Spleen (tissue), 13 donors: ENCODE measurements at places on chromosomes 3 and 15. TPM values are rescaled to one million over a fixed set of nuclear protein-coding genes. Genes with fewer than 3 reads are reported as not detected.

Gene CYP11A1
- 1.7 TPM for polyA plus RNA-seq

Gene RAMAC
- 22.4 TPM for polyA plus RNA-seq

Gene USP19
- polyA plus RNA-seq = 17.2 TPM

Gene PRRT3
- polyA plus RNA-seq = 0.72 TPM

GRCh38 chr3:69406163-69406562 lies 20.3 kb upstream of the FRMD4B start:
- no peaks in the 10 kb centered on the region for H3K27me3 ChIP-seq
- no peaks in the 10 kb centered on the region for H3K36me3 ChIP-seq
- no peak for DNase-seq
- no peak overlapping the region for H3K27ac ChIP-seq
- H3K4me1 ChIP-seq = peaks cover 8% of the 10 kb centered on the region

- H3K4me3 ChIP-seq = no peak overlapping the region
- peaks cover 5% of the 10 kb centered on the region for H3K36me3 ChIP-seq
- H3K27me3 ChIP-seq = no peaks in the 10 kb centered on the region
- DNase-seq = no peak
- H3K4me1 ChIP-seq = no peaks in the 10 kb centered on the region
Measured at GRCh38 chr3:105653166-105653565, 215.6 kb downstream of the CBLB start.

DNA sequence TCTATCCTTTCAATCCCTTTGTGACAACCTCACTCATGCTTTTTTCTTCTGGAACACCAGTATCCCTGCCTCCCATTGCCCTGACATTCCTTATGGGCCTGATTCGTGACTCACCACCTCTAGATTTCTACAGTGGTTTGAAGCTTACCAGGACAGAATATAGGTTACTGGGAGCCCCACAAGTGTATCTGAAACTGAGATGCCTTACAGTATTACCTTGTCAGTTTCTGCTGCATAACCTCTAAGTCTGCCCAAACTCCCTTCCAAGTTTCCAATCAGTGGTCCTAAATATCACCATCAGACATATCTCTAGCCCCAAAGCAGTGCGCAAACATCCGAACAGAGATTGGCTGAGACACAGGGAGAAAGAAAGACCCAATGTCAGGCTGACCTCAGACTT lies 5.6 kb downstream of the CPB1 start:
- H3K4me3 ChIP-seq = no peak overlapping the region
- H3K27me3 ChIP-seq = no peaks in the 10 kb centered on the region
- H3K36me3 ChIP-seq = no peaks in the 10 kb centered on the region
- H3K4me1 ChIP-seq = peaks cover 1% of the 10 kb centered on the region
- no peak overlapping the region for H3K27ac ChIP-seq
- DNase-seq = no peak

DNA sequence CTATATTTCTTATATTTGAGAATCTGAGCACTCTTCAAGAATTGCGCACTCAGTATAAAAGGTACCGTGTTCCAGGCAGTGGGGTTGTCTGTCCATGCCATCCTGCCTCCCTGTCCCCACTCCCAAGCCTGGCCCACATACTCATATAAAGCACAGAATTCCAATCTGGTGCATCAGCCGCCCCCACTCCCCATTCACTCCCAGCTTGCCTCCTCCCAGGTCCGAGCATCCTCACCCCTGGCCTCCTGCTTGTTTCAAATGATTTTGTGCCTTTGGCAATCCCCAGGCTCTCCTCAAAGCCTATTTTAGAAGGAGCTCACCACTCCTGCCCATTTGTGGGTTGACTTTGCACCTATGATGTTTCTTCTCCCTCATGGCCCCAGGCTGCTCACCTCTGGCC lies 22.2 kb upstream of the IGF1R start:
- H3K36me3 ChIP-seq = no peaks in the 10 kb centered on the region
- peaks cover 7% of the 10 kb centered on the region for H3K27me3 ChIP-seq
- DNase-seq = no peak
- no peak overlapping the region for H3K4me3 ChIP-seq

DNA sequence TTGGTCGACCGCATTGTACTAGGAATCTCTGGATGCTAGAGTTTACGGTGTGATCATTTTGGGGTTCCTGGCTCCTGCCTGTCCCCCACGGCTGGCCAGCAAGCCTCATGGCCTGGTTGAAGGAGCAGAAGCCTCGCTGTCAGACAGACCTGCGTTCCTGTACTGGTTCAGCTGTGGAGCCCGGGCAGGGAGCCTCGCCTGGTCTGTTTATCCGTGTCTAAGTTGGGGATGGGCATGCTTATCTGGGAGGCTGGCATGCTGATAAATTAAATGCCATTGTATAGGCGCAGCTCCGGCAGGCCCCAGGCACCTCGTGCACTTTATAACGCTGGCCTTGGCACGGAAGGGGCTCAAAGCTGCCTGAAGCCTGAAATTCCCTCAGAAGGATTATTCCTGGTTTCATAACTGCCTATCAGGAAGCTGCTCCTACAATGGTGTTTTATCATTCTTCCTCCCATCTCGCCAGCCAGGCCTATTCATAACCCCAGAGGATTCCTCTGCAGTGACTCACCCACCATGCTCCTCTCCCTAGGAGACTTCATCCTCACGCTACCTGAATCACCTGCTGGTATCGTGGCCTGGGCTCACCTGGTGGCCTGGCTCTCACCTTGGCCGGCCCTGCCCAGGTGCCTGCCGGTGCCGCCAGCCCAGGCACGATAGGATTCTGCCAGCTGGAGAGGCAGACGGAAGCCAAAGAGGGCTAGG lies 110.9 kb downstream of the ASB7 start:
- no peak overlapping the region for H3K27ac ChIP-seq
- no peaks in the 10 kb centered on the region for H3K4me1 ChIP-seq
- no peaks in the 10 kb centered on the region for H3K36me3 ChIP-seq
- H3K4me3 ChIP-seq = no peak overlapping the region
- peak; percentile 57 for DNase-seq

- peaks cover 61% of the 10 kb centered on the region for H3K4me1 ChIP-seq
- DNase-seq = peak; percentile 22
- H3K36me3 ChIP-seq = peaks cover 25% of the 10 kb centered on the region
Measured at GRCh38 chr15:74906067-74906449, 593 bp downstream of the FAM219B start.

DNA sequence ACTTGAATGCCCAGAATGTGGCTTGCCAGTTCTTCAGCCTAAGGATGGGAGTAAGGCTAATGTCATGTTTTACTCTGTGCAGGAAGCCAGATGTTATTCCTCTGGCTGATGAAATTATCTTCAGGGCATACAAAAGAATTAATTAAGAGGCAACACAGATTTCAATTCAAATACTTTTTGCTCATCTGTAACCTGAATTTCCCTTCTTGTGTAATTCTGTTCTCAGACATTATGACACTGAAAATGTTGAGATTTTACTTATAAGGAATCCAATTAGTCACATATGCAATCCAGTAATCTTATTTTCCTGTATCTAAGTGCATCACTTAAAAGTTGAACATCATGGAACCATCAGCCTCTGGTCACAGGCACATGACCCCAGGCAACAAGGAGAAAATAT lies 136.5 kb downstream of the CPNE4 start:
- H3K36me3 ChIP-seq = no peaks in the 10 kb centered on the region
- no peaks in the 10 kb centered on the region for H3K27me3 ChIP-seq
- H3K4me1 ChIP-seq = no peaks in the 10 kb centered on the region

GRCh38 chr3:109346099-109346498 lies 8.8 kb upstream of the DPPA4 start:
- H3K27ac ChIP-seq = no peak overlapping the region
- H3K4me1 ChIP-seq = no peaks in the 10 kb centered on the region
- no peaks in the 10 kb centered on the region for H3K36me3 ChIP-seq

DNA sequence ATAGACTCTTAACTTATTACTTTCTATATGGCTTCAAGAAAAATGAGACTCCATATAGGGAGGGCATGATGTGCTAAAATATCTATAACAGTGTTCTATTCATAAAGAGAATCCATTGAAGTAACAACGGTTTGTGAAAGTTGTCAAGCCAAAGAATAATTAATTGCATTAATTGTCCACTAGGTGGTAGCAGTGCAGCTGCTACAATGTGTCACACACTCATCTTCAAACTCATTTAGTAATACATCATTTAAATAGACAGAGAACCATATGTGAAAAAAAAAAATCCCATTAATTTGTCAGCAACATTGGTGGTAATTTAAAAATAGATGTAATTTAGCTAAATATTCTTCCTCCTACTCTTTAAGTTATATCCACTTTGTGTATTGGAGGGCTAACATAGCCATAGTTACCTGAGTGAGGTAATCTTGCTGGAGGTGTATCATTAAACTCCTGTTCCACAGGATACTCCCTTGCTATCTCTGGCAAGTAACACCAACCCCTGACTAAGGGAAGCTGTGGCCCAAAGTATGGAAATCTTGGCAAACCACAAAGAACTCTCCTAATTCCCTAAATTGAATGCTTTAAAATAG lies 3.7 kb upstream of the CPA3 start:
- H3K4me1 ChIP-seq = no peaks in the 10 kb centered on the region
- no peak overlapping the region for H3K4me3 ChIP-seq

DNA sequence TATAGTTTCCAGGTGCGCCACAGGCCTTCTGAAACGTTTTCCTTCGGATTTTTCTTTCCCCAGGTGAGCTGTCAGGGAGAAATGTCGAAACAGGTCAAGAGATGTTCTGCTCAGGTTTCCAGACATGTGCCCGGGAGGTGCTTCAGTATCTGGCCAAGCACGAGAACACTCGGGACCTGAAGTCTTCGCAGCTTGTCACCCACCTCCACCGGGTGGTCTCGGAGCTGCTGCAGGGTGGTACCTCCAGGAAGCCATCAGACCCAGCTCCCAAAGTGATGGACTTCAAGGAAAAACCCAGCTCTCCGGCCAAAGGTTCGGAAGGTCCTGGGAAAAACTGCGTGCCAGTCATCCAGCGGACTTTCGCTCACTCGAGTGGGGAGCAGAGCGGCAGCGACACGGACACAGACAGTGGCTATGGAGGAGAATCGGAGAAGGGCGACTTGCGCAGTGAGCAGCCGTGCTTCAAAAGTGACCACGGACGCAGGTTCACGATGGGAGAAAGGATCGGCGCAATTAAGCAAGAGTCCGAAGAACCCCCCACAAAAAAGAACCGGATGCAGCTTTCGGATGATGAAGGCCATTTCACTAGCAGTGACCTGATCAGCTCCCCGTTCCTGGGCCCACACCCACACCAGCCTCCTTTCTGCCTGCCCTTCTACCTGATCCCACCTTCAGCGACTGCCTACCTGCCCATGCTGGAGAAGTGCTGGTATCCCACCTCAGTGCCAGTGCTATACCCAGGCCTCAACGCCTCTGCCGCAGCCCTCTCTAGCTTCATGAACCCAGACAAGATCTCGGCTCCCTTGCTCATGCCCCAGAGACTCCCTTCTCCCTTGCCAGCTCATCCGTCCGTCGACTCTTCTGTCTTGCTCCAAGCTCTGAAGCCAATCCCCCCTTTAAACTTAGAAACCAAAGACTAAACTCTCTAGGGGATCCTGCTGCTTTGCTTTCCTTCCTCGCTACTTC lies 3.8 kb downstream of the BHLHE40 start:
- H3K27me3 ChIP-seq = no peaks in the 10 kb centered on the region
- peak overlapping the region; percentile 99 for H3K27ac ChIP-seq
- H3K4me1 ChIP-seq = peaks cover 81% of the 10 kb centered on the region
- no peak overlapping the region for H3K4me3 ChIP-seq
- peaks cover 7% of the 10 kb centered on the region for H3K36me3 ChIP-seq

DNA sequence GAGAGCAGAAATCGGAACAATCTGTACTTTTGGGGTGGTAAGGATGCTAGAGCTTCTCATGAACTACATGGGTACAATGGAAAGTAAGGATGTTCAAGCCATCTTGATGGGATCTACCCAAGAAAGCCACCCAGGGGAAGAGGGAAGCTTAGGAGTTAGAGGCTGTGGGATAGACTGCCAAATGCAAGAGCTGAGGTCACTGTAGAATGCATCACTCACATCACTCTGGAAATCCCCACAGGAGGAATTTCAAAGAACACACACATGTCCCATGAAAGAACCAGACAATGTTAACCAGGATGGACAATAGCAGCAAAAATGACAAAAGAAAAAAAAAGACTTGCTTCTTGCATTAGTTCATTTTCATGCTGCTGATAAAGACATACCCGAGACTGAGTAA lies 32.8 kb upstream of the UBE2E2 start:
- no peaks in the 10 kb centered on the region for H3K27me3 ChIP-seq
- no peaks in the 10 kb centered on the region for H3K36me3 ChIP-seq
- H3K4me1 ChIP-seq = no peaks in the 10 kb centered on the region
- no peak for DNase-seq

DNA sequence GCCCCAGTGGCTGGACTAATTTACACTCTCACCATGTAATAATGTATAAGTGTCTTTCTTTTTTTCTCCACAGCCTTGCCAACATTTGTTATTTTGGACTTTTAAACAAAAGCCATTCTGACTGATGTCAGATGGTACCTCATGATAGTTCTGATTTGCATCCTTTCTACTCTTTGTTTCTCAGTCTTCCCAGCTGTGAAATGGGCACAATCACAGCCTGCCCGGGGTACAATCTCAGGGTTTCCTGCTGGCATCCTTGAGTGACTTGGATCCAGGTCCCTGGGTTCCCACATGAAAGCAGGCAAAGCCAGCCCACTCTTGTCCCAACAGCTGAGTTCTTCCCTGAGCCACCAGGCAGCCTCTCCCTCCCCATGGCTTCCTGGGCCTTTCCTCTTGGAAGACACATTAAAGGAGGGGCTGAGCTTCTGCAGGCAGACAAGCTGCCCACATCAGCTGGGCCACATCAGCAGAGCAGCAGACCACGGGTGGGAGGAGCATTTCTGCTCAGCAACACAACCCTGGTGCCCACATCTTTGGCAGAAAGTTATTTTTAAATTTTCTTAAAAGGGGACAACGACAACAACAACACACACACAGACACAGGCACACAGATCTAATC lies 82.0 kb downstream of the MYLK start:
- no peak for DNase-seq
- no peaks in the 10 kb centered on the region for H3K4me1 ChIP-seq
- no peak overlapping the region for H3K4me3 ChIP-seq
- H3K27me3 ChIP-seq = no peaks in the 10 kb centered on the region
- H3K36me3 ChIP-seq = no peaks in the 10 kb centered on the region

DNA sequence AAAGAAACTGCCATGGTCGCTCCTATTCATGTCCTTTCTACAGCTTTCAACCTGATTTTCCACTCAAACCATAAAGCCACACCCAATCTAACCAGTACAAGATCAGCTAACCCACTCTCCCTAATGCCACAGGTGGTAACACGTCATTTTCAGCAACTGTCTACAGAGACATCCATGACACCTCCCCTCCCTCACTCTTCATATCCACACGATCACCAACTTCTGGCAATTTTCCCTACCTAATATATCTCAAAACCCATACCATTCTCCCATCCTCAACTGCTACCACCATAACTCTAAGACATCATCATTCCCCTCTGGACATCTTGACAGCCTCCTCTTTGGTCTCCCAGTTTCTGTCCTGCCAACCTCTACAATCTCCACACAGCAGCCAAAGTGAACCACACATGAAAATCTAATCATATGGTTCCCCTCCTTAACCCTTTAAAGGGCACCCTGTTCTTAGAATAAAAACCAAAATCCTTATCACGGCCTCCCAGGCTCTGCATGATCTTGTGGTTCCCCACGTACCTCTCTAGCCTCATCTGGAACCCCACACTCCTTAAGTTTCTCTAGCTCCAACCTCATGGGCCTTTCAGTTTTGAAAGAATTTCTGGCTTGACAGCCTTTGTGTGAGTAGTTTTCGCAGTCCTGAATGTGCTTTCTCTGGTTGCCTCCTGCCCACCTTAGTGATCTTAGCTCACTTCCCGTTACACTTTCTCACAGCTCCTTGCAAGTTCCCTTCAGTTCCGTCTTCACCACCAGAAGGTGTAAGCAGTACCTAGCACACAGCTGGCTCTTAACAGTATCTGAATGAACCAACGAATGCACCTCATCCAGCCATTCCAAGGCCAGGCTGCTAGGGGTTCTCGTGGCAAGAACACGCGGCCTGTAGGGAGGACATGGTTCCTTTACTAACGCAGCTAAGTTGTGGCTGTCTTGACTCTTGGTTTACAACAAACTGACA lies 33.4 kb downstream of the SPINK8 start:
- peaks cover 29% of the 10 kb centered on the region for H3K36me3 ChIP-seq
- H3K4me1 ChIP-seq = peaks cover 51% of the 10 kb centered on the region
- no peak for DNase-seq
- H3K27me3 ChIP-seq = no peaks in the 10 kb centered on the region
